Stimulated activated CD8-positive, alpha-beta memory T cell treated with anti-CD3 and anti-CD28 coated beads, Interleukin-7, amount 100 ng/mL, for 24 hours (primary cell): ENCODE measurements at places on chromosomes 12 and 14.
A peak's percentile ranks its signal among the peaks of the same experiment; 100 is the strongest.

DNA sequence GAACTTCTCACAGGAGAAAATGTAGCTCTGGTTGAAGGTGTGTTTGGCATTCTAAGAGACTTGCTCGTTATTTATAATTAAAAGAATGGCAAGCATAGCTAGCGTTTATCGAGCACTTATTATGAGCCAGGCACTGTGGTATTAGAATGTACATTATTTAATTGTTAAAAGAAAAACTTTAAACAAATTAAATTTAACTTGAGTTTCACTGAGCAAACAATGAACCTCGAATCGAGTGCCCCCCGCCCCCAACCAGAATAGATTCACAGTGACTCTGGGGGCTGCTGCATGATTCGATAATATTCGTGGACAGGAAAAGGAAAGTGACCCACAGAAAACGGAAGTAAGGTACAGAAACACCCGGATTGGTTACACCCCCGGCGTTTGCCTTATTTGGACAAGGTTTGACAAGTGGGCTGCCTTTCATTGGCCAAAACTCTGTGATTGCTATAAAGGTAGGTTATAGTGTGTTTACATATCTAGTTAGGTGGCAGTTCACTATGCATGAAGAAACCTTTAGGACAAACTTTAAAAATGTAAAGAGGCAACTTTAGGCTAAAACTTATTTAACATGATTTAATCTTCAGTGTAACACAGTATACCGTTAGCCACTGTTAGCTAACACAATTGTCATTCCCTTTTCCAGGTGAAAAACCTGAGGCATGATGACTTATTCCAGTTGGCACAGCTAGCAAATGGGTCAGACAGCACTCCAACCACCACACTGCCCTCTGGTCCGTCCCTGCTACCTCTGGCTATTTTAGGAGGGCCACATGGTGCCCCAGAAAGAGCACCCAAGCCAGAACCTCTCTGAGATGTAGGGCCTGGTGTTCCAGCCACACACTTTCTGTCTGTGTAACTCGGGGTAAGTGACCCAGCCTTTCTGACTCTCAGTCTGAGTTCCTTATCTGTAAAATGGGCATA lies 7.1 kb downstream of the SCNN1A start:
- no peak for DNase-seq

DNA sequence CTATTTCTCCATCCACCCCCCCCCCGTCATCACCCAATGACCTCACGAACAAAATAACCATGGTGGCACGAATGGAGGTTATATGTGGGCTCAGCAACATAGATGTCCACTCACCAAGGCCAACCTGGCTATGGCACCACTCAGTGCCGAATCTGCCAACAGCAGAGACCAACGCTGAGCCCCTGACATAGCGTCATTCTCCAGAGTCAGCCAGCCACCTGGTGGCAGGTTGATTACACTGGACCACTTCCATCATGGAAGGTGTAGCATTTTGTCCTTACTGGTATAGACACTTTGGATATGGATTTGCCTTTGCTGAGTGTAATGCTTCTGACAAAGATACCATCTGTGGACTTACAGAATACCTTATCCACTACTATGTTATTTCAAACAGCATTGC lies 24.2 kb upstream of the DYRK2 start:
- DNase-seq: no peak

- DNase-seq: no peak
Measured at GRCh38 chr14:80212023-80212397, 706 bp upstream of the DIO2 start.

DNA sequence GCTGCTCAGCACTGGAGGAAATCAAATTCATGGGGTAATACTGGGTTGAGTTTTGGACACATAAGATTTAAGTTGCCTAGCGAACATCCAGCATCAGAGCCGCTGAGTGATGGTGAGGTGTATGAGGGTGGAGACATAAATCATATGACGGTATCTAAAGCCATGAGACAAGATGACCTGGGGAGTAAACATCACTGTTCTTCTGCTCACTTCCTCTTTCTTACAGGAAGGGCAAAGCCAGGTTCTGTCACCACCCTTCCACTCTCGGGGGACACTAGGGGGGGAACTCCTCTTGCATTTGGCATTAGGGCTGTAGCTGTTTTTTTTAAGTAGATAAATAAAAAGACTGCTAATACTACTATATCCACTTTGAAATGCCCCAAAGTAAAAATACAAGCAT lies 24.0 kb downstream of the PRDM4 start:
- DNase-seq: no peak

DNA sequence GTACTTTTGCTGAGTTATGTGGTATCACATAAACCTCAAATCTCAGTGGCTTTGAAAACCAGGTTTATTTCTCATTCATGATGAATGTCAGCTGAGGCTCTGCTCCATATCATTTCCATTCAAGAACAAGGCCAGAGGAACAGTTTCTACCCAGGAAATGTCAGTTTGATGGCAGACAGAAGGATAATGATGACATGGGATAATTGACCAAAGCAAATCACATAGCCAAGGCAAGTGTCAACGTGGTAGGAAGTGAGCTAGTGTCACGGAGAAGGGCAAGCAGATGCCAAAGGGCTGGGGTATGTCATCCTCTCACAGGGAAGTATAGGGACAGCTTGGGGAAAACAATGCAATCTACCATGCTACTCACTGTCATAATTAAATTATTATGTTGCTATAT lies 12.3 kb upstream of the PDE3A start:
- DNase-seq: no peak

- no peak for DNase-seq
Measured at GRCh38 chr14:74937171-74937570, 14.1 kb upstream of the RPS6KL1 start.

- peak; percentile 93 for DNase-seq
Measured at GRCh38 chr12:132144115-132144809, at the start of the genes DDX51 and NOC4L. Gene DDX51 (minus strand): TSS chr12:132144319. CDS start chr12:132144296, 23 bp downstream. Gene NOC4L (plus strand): TSS chr12:132144457. CDS start chr12:132144489, 32 bp downstream.

DNA sequence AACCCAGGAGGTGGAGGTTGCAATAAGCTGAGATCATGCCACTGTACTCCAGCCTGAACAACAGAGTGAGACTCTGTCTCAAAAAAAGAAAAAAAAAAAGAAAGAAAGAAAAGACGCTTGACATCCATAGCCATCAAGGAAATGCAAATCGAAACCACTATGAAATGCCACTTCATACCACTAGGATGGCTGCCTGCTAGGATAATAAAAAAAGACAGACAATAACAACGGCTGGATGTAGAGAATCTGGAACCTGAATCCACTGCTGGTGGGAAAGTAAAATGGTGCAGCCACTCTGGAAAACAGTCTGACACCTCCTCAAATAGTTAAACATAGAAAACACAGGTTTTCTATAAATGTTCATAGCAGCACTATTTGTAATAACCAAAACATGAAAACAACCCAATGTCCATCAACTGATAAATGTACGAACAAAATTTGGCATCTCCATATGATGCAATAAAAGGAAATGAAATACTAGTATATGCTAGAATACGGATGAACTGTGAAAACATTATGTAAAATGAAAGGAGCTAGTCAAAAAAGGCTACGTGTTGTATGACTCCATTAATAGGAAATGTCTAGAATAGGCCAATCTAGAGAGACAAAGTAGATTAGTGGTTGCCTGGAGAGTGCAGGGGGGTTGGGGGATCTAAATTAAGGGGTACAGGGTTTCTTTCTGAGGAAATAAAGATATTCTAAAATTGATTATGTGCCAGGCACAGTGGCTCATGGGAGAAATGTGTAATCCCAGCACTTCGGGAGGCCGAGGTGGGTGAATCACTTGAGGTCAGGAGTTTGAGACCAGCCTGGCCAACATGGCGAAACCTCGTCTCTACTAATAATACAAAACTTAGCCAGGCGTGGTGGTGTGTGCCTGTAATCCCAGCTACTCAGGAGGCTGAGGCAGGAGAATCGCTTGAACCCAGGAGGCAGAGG lies 9.7 kb downstream of the WSB2 start:
- no peak for DNase-seq

DNA sequence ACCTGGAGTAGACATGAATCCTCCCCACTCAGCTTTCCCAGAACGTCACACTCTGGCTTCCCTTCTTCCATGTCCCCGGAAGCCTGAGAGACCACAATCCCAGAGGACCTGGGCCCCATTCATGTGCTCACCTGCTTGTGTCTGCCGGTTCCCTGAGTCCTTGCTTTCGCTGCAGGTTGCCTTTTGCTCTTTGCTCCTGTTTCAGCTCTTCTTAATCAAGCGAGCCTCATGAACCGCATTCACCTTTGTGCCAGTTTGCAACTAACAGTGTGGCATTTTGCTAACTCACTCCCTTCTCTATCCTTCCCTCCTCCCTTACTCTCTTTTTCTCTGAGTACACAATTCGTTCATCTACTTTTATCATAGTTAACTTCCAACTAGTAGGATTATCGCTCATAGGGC lies 23.1 kb downstream of the ENTPD5 start:
- no peak for DNase-seq
